Epithelial cell of proximal tubule (primary cell): ENCODE measurements at places on chromosomes 2 and 18. TPM values are rescaled to one million over a fixed set of nuclear protein-coding genes. Genes with fewer than 3 reads are reported as not detected.
A peak's percentile ranks its signal among the peaks of the same experiment; 100 is the strongest.

ZSWIM2 gene
- total RNA-seq = not detected in 2 replicates

- DNase-seq = no peak
Observed at GRCh38 chr2:88137833-88138232, 10.0 kb upstream of the FABP1 start.

GRCh38 chr2:112727276-112728028 lies 6.6 kb downstream of the NT5DC4 start:
- no peak for DNase-seq

DNA sequence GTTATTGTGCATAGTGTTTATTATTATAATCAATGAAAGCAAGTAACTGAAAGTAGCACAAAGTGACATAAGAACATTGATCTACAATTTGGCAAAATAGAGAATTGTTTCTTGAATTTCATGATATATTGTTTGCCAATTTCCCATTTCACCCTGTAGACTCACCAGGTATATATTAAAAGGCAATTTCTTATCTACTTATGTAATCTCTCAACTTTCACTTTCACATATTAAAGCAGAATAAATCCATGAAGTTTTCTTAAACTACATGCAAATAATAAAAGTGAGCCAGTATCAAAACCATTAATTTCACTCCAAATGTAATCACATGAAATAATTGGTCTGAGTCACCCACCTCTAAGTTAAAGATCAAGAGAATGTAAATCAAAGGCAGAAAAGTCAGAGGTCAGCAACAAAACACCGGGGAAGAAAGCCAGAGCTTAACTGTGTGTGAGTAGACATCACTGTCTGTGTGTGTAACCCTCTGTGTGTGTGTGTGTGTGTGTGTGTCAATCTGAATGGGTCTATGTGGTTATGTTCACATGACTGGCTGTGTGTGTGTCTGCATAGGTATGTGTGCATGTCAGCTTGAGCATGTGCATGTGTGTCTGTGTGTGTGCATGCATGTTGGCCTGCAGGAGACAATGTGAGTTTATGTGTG lies 44.1 kb downstream of the ZNF385B start:
- DNase-seq = peak; percentile 15

GRCh38 chr2:221791844-221792243 lies 219.7 kb upstream of the EPHA4 start:
- DNase-seq = peak; percentile 29

GRCh38 chr2:236584521-236585384 lies 15.1 kb downstream of the ACKR3 start:
- DNase-seq = no peak
